ENCODE measurements at places on chromosomes 2 and 18.
A peak's percentile ranks its signal among the peaks of the same experiment; 100 is the strongest.

DNA sequence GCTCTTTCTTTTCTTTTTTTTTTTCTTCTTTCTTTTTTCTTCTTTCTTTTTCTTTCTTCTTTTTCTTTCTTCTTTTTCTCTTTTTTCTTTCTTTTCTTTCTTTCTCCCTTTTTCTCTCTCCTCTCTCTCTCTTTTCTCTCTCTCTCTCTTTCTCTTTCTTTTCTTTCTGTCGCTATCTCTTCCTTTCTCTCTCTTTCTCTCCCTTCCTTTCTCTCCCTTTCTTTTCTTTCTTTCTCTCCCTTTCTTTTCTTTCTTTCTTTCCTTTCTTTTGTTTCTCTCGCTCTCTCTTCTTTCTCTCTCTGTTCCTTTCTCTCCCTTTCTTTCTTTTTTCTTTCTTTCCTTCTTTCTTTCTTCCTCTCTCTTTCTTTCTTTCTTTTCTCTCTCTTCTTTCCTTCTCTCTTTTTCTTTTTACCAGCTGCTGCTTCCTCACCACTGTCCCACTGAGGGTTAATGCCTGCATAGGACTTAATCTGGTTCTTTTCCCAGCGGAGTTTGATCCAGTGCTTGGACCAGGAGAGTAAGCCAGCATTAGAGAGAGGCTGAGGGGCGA, 145.4 kb upstream of the SIX2 start:
- no peak for DNase-seq

DNA sequence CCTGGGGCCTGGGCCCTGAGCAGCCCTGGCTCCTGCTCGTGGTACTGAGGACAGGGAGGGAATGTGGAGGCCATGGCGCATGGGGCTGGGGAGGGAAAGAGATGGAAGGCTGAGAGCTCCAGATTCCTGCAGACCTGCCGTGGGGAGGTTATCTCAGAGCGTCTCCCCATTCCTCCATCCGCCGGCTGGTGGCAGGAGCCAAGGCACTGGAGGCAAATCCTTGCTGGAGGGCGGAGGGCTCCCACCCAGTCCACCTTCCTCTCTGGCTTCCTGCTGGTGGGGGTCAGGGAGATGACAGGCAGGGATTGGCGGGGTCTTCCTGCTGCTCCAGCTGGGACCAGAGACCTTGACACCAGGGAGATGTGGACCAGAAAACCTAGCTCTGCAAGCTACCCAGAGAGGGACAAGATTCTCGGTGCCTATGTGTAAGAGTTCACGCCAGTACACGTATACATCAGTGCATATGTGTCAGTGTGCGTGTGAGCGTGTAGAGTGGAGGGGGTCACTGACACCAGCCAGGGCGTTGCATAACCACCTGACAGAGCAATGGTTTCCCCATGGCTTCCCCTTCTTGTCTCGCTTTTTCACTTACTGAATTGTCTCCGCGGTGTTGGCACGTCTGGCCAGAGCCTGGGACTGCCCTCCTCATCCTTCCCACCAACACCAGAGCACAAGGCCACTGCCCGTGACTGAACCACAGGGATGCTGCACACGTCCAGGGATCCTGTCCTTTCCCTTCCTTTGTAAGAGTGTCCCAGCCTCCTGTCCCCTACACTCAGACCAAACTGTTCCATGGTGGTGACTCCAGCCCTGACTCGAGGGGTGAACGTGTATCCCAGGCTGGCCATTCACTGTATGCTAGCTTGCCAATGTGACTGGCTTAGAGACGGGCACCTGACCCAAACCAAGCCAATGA, 15.8 kb upstream of the SEMA4C start:
- DNase-seq: no peak

GRCh38 chr2:239393941-239394340, 6.9 kb downstream of the HDAC4 start:
- DNase-seq: no peak

GRCh38 chr18:36505665-36506064, 208.2 kb downstream of the FHOD3 start:
- no peak for DNase-seq

- no peak for DNase-seq
Measured at GRCh38 chr18:29726646-29727045, 1315.9 kb downstream of the DSC3 start.

DNA sequence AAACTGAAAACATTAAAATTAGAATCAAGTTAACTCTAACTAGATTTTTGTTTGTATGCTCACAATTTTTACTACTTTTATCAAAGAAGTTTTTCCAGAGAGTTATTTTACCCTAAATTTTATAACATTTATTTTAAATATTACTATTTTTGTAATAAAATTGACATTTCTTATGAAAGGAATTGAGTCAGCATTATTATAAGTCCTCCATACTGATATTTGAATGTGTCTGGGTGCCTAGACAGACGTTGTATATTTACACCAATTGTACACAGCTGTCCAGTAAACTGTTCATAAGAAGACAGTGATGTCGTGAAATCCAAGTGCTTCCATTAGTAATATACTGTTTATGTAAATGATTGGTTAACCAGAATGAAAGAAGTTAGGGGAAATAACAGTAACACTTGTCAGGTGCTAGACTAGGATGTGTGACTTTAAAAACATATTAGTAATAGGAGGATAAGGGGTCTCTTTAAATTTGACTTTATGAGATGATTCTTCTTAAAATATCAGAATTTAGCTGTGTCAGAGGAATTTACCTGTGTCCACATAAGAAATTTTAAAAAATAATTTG, 73.7 kb downstream of the TANK start:
- DNase-seq: no peak

DNA sequence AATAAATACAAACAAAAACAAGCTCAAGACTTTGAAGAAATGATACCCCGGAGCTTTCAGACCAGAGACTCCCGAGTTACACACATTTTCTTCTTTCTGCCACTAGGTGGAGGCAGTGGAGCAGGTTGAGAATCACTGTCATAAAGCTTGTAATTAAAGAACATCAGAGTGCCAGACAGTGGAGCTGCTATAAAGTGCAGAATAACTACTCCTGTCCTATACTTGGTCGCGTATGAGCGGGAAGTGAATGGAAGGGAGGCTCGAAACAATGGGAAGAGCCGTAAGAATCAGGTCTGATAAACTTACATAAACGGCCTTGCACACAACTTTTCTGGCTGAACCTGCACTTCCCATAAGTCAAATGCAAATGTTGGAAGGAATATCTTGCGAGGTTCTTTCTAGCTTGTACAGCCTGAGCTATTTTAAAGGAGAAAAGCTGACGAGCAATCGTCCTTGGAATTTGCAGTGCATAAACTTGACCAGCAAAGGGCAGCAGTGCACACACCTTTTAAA, 189.0 kb downstream of the RPIA start:
- peak; percentile 63 for DNase-seq

GRCh38 chr2:10305715-10306114, 3.0 kb downstream of the HPCAL1 start:
- peak; percentile 65 for DNase-seq

DNA sequence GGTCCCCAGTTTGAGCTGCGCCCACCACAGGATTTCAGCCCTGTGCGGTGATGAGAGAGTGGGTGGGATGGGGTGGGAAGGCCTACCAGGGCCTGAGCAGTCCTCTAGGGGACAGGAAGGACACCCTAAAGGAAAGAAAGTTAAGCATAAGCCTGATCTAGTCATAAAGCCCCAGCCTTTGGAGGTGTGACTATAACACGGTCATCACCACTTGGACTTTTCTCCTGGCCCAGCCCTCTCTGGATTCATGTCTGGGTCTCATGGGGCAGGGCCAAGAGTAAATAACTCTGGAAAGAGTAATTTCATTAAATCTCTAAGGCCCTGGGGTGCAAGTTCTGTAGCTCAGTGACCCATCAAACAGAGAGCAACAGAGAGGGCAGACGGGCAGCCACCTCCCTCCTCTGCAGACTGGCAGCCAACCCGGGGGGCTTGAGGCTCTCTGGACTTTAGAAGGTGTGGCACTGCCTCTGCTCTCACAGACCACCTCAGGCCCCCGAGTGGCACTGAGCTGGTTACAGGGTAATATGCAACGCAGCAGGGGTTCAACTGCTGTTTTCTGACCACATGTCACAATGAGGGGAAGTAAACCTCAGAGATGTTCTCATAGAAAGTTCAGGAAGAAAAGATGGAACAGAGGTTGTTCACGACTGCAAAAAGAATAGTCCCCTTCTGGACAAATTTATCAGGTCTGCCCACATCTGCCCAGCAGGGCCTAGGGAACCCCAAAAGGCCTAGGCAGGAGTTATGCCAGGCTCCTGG, 41.5 kb downstream of the TGFA start:
- no peak for DNase-seq

- DNase-seq: no peak
Measured at GRCh38 chr2:46248171-46248570, 49.0 kb upstream of the EPAS1 start.

DNA sequence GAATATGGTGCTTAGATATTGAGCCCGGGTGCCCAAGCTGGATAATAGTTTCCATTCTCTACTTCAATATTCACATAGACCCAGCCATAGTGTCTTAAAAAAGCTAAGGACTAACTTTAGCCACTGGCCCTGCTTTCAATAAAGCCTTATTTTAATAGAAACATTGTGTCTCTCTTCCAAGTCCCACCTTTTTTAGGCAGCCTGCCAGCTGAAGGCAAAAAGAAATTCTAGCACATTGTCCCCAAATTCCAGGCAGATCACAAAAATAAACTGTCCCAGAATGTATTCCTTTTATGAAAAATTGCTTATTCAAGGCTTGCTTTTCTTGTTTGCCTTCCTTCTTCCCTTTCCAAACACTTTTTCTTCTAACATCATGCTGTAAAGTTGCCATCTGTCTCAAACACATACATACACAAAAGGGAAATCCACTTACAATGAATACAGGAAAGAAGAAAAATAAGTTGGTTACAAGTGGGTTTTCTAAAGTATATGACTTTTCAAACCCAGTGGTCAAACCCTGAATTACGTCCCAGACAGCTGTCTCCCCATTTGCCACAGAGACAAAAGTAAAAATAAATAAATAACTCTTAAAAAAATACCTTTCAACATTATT, 778.5 kb downstream of the BCL11A start:
- no peak for DNase-seq

GRCh38 chr2:164436131-164436530, 185.2 kb downstream of the GRB14 start:
- DNase-seq: no peak

All from kidney tubule cell (primary cell).